ENCODE measurements at places on chromosomes 7 and 10.
A peak's percentile ranks its signal among the peaks of the same experiment; 100 is the strongest.

DNA sequence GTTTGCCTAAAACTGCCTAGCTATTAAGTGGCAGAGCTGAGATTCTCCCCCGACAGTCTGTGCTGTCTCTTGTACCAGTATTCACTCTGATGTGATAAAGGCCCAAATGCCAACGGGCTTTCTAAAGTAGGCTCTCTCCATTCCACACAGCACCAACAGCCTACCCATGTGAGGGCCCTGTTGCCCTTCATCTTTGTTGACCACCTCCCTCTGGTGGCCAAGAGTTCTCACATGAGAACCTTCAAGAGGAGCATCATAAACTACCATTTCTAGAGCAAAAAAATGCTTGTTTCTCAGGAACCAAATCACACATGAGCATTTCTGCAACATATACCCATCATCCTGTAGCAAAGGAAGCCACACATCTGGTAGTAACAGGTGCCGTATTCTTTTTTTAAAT lies 185.8 kb downstream of the GRM8 start:
- no peak for DNase-seq

DNA sequence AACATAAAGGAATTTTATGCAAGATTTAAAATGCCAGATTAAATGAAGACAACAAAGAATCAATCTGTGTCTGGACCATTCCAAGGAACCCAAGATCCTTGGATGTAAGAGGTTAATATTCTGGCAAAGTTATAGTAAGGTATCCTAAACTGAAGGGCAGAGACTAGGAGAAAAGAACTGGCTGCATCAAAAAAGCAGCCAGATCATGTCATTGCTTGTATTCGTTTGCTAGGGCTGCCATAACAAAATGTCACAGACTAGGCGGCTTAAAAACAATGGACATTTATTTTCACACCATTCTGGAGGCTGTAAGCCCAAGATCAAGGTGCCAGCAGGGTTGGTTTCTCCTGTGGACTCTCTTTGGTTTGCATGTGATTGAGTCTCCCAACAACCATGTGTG lies 99.7 kb downstream of the ADCYAP1R1 start:
- no peak for DNase-seq

DNA sequence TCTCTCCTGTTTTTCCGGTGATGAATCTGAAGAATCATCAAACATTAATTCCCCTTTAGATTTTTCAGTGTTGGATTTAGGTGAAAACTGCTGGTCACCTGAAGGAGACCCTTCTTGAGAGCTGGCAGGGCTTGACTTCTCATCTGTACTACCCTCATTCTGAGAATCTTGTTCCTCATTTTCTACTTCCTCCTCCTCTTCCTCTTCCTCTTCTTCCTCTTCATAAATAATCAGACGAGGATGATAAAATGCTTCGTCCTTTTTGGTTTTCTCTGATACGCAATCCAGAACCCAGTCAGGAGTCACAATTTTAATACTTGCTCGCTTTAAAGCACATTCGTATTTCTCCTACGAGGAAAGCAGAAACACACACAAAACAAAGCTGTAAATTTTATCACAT lies 26.9 kb downstream of the PAXIP1 start:
- DNase-seq, result no peak

- no peak for DNase-seq
These were observed 219.3 kb downstream of the WDR11 start for GRCh38 chr10:121070275-121071070.

DNA sequence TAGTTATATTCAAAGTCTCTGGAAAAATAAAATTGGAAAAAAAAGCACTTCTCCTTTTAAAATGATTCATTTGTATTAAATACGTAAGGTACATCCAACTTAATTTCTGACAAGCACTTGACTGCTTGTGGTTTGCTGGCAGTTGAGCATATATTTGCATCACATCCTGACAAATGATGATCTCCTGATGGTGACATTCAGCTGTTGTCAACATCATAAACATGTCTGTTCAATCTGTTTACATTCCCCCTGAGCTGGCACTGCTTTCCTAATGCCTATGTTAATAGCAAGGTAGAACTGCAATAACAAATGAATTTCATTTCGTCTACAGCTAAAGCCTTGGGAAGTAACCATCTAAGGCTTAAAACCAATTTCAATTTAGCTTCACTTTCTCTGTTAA lies 24.4 kb downstream of the TSPAN12 start:
- no peak for DNase-seq

DNA sequence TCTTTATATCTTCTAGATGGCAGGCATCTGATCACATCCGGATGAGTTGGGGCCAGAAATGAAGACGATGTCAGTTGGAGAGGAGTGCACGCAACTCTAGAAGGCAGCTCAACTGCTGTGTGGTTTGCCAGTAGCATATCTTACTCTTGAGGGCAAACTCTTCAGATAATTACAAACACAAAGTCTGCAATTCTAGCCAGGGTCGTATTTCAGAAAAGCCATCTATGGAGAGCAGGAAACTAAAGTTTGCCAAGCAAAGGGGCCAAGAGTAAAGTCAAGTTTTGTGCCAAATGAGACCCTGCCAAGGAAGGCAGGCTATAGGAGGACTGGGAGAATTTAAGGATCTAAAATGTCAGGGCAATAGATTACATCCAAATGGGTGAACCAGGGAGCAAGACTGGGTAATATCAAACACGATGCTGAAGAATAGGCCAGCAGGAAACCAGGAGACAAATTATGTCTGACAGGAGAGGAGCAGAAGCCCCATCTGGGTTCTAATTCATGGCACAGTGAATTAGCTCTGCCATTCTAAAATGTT lies 312.5 kb upstream of the SEMA3C start:
- DNase-seq, result no peak

- no peak for DNase-seq
These were observed 17.6 kb upstream of the AASS start for GRCh38 chr7:122161628-122162027.

- DNase-seq, result no peak
These were observed 83.1 kb upstream of the NPVF start for GRCh38 chr7:25311346-25311745.

DNA sequence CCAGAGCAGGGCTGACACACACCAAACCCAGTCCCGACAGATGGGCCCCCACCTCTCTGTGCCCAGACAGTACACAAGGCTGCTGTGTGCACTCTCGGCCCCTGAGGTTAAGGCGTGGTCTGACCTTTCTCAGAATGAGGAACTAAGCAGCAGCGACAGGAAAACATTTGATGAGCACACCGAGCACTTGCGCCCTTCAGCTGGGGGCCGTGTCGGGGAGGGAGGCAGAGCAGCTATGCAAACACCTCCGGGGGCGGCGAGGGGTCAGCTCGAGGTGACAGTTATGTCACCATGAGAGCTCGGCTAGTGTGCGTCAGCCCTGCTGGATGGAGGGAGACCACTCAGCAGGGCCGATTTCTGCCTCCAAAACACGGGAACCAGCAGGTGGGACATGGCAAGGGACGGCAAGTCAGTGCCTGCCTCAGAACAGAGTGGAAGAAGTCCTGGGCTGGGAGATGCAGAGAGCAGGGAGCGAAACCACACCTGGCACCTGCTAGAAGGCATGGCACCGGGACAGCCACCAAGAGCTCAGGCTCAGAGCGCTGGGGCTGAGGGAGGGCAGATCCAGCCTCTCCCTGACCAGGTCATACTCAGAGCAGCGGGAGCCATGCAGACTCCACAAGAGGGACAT lies 57.4 kb downstream of the CHST15 start:
- no peak for DNase-seq

DNA sequence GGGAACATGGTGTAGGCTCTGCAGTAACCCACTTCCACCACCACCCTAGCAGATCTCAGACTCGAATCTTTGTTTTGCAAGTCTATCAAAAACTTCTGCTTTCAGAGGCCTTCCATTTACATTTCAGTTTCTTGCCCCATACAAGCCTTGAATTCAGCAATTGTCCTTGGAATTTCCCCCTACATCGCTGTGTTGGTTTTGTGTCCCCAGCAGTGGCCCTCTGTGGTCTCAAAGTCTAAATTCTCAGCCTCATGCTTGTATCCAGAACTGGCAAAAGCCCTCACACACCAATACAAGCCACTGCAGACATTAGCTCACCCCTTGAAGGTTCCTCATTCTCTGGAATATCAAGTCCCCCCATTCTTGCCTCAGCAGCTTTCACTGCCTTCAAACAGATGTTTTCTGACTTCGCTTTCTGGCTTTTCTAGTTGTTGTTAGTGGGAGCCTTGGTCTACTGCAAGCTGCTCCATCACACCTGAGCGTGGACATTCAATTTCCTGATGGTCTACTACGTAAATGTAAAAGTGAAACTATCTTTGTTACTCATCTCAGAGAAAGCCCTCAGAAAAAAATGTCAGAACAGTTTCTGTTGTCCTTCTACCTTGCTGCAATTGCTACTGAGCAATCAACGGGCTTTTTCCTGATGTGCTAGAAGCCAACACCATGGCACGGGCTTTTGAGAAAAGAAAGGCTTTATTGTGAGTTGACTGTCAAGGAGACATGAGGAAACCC lies 1.8 kb upstream of the NUB1 start:
- DNase-seq, result no peak

DNA sequence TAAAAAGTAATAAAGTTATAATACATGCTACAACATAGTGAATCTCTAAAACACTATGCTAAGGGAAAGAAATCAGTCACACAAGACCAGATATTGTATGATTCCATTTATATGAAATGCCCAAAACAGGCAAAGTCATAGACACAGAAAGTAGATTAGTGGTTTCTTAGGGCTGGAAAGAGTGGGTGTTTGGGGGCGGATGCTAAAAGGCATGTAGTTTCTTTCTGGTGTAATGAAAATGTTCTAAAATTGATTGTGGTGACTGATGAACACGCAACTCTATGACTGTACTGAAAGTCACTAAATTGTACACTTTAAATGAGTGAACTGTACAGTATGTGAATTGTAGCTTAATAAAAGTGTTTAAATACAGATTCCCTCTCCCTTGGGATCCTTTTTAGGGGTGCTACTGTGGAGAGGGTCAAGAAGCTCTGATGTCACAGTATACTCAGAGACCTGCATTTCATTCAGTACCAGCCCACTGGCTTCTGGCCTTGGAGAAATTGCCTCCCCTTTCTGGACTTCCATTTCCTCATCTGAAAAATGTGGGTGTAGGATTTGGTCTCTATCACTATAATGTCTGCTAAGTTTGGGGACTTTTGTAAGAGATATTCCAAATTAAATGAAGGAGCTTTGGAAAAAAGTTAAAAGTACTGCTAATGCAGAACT lies 46.4 kb downstream of the AOAH start:
- no peak for DNase-seq

- no peak for DNase-seq
These were observed 5.6 kb downstream of the LRRTM3 start for GRCh38 chr10:66931340-66931948.

DNA sequence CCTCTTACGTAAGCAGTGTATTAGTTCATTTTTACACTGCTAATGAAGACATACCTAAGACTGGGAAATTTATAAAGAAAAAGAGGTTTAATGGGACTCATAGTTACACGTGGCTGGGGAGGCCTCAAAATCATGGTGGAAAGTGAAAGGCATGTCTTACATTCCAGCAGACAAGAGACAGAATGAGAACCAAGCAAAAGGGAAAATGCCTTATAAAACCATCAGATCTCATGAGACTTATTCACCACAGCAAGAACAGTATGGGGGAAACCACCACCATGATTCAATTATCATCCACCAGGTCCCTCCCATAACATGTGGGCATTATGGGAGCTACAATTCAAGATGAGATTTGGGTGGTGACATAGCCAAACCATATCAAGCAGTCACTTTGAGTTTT lies 126.3 kb upstream of the CXCL12 start:
- no peak for DNase-seq

DNA sequence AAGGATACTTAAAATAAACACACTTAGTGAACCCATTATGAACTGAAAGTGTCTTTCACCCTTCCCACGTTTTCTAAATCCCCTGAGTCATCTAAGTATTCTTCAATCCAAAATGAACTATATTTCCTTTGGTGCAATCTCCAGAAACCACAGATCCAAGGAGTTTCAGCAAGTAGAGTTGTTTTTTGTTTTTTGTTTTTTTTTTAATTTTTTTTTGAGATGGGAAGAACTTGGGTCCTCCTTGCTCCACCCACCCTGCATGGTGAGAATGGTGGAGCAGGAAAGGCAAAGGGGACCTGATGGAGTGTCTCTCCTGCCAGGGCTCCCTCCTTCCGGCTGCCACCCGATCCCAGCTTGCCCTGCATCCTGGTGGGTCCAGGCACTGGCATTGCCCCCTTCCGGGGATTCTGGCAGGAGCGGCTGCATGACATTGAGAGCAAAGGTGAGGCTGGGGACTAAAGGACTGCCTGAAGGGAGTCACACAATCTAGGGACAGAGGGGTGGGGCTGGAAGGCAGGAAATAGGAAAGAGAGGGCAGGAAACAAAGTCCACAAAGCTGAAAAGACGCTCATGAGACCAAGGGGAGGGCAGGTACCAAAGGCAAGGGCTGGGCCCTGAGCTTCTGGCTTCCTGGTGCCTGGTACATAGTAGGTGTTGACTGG lies 12.1 kb downstream of the ATG9B start:
- no peak for DNase-seq

DNA sequence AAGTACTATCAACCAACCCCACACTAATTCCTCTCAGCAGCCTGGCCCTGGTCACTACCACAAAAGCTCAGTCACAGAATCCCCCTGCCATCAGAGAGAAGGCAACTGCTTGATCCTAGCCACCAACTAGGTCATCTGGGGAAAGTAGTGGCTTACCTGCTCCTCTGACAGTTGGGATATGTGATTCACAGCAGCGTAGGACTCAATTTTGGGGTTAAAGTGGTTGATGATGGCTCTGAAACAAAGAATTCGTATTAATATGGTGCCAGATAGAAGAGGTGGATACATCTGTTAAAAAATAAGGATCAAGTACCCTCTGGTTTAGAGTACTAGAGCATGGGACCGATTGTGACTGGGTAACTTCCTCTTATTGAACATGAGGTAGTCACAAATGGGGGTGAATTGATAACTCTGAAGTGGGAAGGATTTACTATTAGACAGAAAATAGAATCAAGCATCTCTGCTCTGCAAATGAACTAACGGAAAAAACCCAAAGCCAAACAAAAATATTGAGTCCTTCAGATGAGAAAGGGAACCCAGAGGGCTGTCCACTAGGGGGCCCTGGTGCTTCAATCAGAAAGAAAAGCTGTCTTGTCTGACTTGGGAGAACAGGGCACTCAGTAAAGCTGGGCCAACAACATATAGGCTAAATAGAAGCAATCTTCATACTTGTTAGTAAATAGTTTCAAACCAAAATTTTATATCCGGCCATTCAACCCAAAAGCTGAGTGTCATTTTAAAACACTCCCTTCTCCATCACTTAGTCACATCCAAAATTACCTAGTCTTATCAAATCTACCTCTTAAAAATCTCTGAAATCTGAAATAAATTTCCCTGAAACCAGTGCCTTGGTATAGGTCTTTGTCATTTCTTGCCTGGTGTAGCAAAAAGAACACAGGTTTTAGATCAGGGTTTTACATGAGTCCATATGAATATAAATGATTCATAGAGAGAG lies 45.9 kb upstream of the KCNIP2 start:
- DNase-seq, result peak; percentile 39

GRCh38 chr7:73963252-73963822 lies 64.6 kb upstream of the ELN start:
- no peak for DNase-seq
